Stimulated activated CD4-positive, alpha-beta T cell treated with anti-CD3 and anti-CD28 coated beads, Interleukin-1b, Interleukin-23, amount 100 ng/mL, for 24 hours (primary cell): ENCODE measurements at places on chromosomes 13 and 19.

GRCh38 chr19:4660181-4660791 is 9.9 kb downstream of the MYDGF start:
- DNase-seq, result no peak

GRCh38 chr19:29966588-29967249 is 24.7 kb downstream of the URI1 start:
- no peak for DNase-seq

GRCh38 chr19:40304306-40304705 is 19.2 kb upstream of the AKT2 start:
- no peak for DNase-seq

DNA sequence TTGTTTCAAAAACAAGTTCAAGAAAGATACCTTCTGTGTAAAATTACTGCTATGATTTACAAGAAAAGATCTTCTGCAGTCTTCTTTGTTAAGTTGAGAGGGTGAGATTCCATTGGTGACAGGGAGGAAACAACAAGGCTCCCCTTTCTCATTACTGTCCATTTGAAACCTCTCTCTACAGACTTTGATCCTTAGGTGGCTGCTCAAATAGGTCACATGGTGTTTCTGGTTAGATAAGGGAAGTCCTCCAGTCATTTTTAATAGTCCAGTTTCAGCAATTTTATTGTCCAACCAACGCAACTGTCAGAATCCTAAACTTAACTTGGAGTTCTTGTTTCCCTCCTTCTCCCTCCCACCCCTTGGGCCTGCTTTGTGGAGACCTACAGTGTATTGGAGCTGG is 390.4 kb downstream of the EFNB2 start:
- DNase-seq, result no peak

DNA sequence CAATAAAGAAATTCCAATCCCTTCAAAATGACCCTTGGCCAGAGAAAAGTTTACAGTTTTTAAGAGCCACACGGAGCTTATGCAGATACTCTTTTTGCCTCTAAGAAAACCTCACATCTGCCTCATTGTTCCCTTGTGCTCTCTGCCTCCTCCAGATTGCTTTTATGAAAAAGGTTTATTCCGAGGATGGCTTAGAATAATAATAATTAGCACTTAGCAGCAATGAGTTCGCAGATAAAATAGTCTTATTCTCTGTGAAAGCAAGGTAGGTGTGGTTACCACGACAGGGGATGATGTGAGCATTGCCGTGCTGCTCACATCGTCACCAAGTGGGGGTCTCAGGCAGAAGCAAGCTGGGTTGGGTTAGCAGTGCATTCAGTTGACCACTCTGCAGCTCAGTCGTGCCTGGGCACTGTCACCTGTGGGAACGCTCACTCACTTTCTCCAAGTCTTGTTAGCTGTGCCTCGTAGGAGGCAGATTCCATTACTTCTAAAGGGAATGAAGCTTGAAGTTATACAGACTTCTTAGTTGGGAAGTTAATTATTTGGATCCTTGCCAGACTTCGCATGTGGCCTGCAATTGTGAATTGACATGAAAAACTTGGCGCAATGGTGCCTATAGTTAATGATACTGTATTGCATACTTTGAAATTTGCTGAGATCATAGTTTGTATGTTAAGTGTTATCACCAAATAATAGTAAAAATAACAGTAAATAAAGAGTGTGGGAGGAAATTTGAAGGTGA is 157.2 kb downstream of the MYO16 start:
- DNase-seq, result no peak

- no peak for DNase-seq
Measured at GRCh38 chr19:12913011-12913561, 6.0 kb downstream of the SYCE2 start.

GRCh38 chr19:1159864-1160595 is 14.0 kb downstream of the SBNO2 start:
- no peak for DNase-seq

- no peak for DNase-seq
Measured at GRCh38 chr19:39825093-39825463, 8.9 kb downstream of the DYRK1B start.

GRCh38 chr13:40445557-40445990 is 220.9 kb downstream of the FOXO1 start:
- DNase-seq, result no peak
